Pulmonary artery endothelial cell (primary cell): ENCODE measurements at places on chromosomes 3 and 15. TPM values are rescaled to one million over a fixed set of nuclear protein-coding genes. Genes with fewer than 3 reads are reported as not detected.

- no peak for DNase-seq
Observed at GRCh38 chr15:90219421-90220141, 14.2 kb downstream of the CIB1 start.

DNA sequence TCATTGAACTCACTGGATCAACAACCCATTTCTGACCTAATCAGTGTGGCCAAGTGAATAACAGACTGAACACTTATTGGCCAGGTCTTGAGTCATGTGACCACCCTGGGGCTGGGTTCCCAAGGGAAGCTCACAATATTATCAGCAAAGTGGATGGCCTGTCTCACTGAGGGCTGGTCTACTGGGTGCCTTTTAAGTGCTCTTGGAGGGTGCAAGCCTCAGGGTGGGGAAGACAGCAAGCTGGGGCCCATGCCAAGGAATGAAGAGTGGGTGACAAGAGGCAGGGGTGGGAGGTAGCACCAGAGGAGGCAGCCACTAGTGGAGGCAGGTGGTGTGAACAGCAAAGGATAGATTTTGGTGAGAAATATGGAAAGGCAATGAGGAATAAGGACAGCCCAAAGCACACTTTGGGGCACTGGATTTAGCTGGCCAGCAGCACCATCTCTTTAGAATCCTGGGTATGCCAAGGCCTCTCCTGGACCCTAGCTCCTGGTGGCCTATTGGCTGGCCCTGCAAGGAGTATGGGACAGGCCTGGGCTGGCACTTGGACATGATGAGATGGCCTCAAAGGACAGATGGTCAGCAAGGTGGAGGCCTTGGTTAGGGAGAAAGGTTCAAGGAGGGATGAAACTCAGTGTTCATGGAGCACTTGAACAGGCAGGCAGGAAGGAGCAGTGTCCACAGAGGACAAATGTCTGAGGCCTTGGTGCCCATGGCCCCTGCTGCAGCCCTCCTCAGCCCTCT is 34.2 kb downstream of the HMCES start:
- DNase-seq = no peak

DNA sequence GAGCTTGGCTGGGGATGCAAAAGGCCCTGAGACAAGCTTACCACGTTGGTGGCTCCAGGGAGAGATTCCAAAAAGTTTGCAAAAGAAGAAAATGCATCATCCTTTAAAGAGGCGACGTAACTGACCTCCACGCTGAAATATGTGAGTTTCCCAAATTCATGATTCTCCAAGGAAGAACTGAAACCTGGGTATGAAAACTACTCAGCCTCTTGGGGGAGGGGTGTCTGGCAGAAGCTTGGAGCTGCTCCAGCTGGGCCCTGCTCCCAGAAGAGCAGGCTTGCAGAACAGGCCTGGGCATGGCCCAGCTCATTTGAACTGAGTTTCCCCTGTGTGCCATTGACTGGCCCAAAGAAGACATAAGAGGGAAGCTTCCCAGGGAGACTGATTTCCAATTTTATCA is 20.5 kb downstream of the CPN2 start:
- DNase-seq = no peak

GRCh38 chr3:58576716-58577115 is 475 bp downstream of the FAM107A start:
- no peak for DNase-seq

GRCh38 chr3:79039192-79039591 is 728.6 kb downstream of the ROBO1 start:
- DNase-seq = no peak

DNA sequence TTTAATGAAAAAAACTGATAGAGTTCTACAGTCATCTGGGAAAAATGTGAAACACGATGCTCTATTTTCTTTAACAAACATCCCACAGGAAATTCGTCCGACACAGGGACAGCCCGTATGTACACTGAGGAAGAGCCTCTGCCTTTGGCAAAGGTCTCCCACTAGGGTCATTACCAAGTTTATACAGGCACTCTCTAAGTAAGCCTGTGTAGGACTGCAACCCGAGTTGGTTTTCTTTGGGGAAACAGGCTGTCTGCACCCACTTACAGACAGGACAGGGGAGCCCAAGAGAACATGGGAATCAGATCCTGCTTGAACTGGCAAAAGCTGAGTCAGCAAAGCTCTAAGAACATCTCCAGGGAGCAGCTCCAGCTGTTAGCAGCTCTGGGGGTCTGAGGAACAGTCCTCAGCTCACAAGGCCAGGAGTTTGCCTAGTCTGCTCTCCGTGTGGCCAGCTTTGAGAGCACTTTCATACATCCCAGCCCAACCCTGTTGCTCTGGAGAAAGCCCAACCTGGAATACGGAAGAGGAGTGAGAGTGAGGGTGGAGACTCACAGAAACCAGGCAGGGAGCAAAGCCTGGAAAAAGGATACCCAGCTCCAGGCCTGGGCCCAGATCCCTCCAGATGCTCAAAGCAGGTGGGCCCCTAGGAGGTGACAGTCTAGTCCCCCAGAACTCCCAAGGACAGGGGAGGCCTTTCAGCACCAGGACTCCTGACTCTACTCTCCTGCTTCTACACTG is 1.9 kb downstream of the TBC1D2B start:
- peak; percentile 70 for DNase-seq

DNA sequence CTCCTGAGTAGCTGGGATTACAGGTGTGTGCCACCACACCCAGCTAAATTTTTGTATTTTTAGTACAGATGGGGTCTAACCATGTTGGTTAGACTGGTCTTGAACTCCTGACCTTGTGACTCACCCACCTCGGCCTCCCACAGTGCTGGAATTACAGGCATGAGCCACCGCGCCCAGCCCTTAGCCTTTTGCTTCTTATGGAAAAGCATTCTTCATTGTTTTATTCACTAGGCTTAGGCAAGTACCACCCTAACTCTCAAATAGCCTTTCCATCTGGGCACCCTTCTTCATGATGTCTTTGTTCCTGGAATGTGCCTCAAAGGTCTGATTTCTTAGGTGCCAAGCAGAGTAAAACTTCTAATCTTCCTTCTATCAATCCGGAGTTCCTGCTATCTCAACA is 641.8 kb downstream of the FHIT start:
- DNase-seq = no peak

DNA sequence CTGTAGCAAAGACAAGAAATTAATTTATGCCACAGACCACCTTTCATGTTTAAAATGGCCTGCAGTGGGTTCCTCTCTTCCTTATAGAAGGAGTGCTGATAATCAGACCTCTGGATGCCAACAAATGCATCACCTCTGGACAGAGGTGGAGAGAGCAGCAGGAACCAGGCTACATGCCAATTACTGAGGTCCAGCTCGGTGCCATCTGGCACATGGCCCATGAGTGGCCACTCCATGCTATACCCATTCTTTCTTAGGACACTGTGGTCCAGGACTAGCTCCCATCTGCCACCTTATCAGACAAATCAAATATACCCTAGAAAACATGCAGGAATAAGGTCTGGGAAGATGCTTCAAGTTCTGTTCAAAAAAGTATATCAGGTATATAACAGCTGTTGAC is 60.7 kb downstream of the TBC1D2B start:
- no peak for DNase-seq

Gene TLE3
- total RNA-seq = 25.6 and 27.7 TPM in 2 replicates
